ENCODE measurements at places on chromosomes 1 and 21.

- DNase-seq = no peak
Observed at GRCh38 chr1:212791261-212791675, 309 bp downstream of the NSL1 start.

DNA sequence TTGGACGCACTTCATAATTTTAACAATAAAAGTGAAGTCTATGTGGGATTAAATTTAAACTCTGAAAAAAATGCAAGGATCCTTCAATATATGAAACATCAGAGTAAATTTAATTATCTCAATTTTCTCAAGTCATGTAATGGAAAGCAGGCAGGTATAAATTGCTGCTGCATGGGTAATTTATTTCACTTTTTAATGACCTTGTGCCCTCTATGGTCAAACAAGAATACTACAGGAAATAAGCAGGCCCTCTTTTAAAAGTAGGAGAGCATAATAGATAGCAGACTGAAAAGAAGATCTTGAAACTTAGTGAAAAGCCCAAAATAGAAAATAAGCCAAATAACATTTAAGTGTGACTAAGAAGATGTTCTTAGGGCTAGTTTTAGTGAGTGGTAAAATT is 22.9 kb downstream of the BCAS2 start:
- peak; percentile 14 for DNase-seq

GRCh38 chr1:2216767-2217058 is 11.4 kb upstream of the SKI start:
- no peak for DNase-seq

DNA sequence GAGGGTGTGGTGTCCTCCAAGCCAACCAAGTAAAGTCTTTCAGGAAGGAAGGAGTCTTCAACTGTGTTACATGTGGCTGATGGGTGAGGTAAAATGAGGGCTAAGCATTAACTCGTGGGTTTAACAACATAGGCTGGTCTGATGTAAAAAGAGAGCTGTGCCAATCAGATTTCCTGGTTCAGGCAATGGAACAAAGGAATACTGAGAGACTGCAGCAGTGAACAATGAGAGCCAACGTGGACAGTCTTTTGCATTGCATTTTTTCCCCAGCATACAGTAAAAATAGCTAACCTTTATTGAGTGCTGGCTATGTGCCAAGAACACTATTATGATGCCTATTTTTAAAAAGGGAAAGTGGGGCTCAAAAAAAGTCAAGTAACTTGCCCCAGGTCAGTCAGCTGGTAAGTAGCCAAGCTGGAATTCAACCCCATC is 31.1 kb downstream of the DLGAP3 start:
- DNase-seq = no peak

GRCh38 chr1:109478806-109479205 is 4.9 kb upstream of the ATXN7L2 start:
- no peak for DNase-seq

GRCh38 chr1:96992871-96993270 is 271.3 kb downstream of the PTBP2 start:
- DNase-seq = no peak

DNA sequence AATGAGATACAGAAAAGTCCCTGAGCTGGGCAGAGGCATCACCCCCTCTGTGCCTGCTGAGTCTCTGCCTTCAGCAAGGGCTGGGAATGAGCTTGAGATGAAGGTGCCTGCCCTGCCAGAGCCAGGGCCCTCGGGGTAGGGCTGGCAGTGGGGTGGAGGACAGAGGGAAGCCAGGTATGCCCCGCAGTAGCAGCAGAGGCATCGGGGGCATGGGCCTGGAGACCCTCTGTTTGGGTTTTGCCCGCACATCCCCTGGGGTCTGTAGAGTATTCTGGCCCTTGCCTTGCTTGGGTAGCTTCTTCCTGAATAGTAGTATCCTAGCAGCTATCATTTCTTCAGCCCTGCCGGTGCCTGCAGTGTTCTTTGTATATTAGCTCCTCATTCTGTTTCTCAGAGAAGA is 33.0 kb downstream of the QSOX1 start:
- DNase-seq = no peak

- no peak for DNase-seq
Observed at GRCh38 chr1:215376544-215377264, 190.4 kb upstream of the KCTD3 start.

DNA sequence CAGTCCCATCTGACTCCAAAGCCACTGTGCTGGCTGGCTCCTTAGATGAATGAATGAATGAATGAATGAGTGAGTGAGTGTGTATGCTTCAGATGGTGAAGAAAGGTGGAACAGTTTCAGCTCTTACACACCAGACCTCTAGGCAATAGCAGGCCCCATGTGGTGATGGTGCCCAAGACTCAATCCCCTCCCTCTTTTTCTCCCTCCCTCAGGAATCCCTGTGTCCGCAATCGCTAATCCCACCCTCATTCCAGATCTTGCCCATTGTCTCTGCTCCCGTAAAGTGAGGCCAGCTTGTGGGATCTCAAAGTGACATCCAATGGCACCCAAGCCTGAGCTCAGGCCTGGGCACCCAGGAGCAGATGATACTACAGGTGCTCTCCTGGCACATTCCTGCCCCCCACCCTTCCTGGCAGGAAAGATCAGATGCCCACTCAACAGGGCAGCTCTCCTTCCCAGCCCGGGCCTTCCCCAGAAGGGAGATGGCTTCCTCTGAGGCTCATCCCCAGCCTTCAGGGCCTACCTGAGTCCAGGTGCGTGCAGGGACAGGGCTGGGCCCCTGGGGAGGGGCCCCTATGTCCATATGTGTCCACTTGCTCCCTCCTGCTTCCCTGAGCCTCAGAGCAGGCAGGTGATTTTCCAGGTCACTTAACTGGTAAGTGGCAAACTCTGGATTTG is 106.4 kb downstream of the HMGB4 start:
- no peak for DNase-seq

GRCh38 chr1:229778794-229779193 is 152.7 kb downstream of the URB2 start:
- no peak for DNase-seq

- DNase-seq = no peak
Observed at GRCh38 chr1:223222377-223222776, 79.3 kb upstream of the TLR5 start.

DNA sequence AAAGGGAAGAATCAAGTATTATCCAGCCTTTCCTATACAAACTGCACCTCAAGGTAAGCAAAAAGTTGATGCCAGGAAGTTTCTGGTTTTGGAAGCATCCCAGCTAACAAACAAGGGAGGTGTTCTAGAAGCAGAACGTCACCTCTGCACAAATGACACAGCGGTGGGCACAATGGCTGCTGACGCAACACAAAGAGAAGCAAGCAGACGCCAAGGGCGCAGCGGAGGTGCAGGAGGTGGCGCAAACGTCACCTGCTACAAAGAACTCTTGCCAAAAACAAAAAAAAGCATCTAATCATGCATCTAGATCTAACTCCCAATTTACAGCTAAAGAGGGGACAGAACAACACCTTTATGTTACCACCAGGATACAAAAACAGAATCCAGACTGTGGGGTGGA is 88.5 kb downstream of the NPHP4 start:
- no peak for DNase-seq

DNA sequence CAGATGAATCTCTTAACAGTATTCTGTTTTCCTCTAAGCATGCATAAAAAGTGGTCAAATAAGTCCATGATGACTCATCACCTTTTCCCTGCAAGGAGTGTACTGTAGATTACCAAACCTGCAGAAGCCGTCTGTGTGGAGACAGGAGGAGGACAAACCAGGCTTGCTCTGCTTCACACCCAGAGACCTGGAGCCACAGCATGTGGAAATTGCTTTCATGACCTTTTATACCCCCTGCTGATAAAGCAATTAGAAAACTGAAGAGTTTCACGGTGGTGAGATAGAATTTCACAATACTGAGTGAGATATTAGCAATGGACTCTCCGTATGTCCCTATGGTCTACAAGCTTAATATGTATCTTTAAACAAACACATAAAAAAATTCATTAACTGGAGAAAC is 9.4 kb downstream of the CORT start:
- DNase-seq = peak; percentile 53

DNA sequence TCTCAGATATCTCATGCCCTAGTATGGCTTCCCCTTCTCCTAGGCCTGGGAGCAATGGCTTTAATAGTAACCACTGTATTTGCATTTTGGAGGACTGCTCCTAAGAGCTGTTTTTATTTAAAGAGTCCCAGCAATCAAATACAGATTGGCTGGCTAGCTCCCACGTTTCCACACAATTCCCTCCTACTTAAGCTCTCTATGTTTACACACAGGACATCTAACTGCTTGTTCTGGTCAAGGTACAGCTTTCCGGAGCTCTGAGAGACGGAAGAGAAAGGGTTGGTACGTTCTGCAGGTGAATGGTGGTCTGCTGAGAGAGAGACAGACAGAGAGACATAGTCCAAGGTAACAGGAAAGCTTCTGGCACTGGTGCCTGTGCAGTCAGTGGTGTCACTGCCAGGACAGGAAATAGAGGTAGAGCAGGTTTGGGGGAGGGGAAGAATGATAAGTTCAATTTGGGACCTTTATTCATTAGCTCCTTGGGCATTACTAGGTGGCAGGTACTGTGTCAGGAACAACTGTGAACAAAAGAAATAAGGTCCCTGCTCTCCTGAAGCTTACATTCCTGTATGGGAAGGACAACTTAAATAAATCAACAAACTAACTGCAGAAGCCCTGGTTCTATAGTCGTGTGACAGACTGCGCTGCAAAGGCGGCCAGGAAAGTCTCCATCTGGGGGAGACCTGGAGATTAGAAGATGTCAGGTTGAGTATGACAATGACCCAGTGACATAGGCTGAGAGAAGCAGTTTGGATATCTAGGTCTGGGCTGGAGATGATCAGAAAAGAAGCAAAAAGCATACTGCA is 1.2 kb upstream of the SLC25A33 start:
- no peak for DNase-seq

DNA sequence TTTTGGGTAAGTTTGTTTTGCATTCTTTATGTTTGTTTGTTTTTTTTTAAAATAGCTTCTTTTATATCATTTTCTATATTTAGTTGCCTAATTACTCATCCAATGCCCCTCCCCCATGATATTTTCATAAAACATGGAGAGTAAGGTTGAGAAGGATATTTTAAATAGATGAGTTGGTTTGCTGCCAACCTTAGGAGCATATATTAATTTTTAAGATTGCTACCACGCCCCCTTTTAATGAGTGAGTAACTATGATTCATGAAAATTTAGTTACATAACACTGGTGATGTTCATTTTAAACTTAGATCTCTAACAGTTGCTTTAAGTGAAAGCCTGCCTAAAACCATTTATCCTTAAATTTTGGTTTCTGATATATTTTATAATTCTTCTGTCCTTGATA is 18.7 kb downstream of the TMEM50A start:
- peak; percentile 67 for DNase-seq

GRCh38 chr1:236160540-236161127 is 18.3 kb downstream of the GPR137B start:
- DNase-seq = no peak

GRCh38 chr1:6801966-6802365 is 16.7 kb downstream of the CAMTA1 start:
- DNase-seq = no peak

DNA sequence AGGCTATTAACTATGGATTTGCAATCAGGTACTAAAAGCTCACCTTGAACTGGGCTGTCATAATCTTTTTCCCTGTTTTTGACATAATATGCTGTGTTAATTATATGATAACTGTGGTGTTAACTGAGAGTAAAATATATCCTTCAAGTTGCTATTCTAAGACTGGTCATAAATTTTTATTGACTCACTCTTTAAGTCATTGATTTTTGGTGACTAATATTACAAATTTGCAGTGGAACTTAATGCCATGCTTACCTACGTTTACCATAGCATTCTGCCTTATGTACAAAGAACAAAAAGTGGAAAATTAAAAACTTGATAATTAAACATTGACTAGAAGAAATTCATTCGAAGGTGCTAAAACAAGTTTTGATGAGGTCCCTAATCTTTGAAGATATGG is 872.4 kb downstream of the BRINP3 start:
- no peak for DNase-seq

- DNase-seq = no peak
Observed at GRCh38 chr1:228795596-228795995, 60.3 kb downstream of the RHOU start.

GRCh38 chr21:46608672-46609111 is 3.8 kb upstream of the S100B start:
- no peak for DNase-seq

GRCh38 chr21:33025106-33025488 is 638 bp upstream of the OLIG2 start:
- peak; percentile 16 for DNase-seq

DNA sequence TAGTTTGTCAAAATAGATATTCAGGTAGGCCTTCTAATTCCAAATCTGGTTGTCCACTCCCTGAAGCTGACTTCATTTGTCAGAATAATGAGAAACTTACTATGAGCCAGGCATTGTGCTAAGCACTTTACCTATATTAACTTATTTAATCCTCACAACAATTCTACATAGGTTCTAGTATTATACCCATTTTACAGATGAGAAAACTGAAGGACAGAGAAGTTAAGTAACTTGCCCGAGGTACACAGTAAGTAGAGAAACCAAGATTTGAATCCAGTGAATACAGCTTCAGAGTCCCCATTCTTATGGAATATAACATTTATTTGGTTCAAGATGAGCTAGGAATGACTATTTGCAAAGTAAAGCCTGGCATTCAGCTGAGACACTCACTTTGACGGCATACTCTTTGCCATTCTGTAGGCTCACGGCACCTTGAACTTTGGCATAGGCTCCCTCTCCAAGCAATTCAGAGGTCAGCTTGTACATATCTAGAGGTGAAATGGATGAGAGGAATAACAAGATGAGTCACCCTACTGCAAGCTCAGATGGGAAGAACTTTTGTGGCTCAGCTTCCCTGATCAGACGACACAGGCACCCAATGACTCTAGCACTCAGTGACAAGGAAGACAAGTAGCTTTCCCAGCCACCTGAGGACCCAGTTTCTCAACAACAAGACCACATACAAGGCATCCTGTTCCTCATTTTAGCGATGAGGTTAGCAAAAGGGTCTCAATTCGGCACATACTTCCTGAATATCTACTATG is 23.7 kb downstream of the MKNK1 start:
- DNase-seq = no peak

- no peak for DNase-seq
Observed at GRCh38 chr21:17598437-17598836, 14.3 kb downstream of the BTG3 start.

- no peak for DNase-seq
Observed at GRCh38 chr1:245234217-245235081, 79.7 kb downstream of the KIF26B start.

GRCh38 chr21:46552865-46553379 is 52.0 kb downstream of the S100B start:
- no peak for DNase-seq

- DNase-seq = peak; percentile 44
Observed at GRCh38 chr1:47755101-47755990, 241.8 kb downstream of the TRABD2B start.

GRCh38 chr1:114156538-114157274 is 3.0 kb upstream of the SYT6 start:
- no peak for DNase-seq

- DNase-seq = no peak
Observed at GRCh38 chr1:74502432-74502831, 10.0 kb downstream of the LRRC53 start.

GRCh38 chr1:93783876-93784275 is 95.1 kb downstream of the DNTTIP2 start:
- DNase-seq = no peak

All from hematopoietic multipotent progenitor cell treated with erythropoietin and hydrocortisone succinate and interleukin-3 and kit ligand, for 17 days (in vitro differentiated cells).